OCI-M1 (cell line): ENCODE measurements at places on chromosomes 5 and 9.
A peak's percentile ranks its signal among the peaks of the same experiment; 100 is the strongest.

GRCh38 chr9:121285835-121286687 lies 18.1 kb downstream of the GSN start:
- no peak for DNase-seq

GRCh38 chr9:26537211-26537610 lies 355.4 kb downstream of the CAAP1 start:
- peak; percentile 80 for DNase-seq

- DNase-seq: peak; percentile 17
Measured at GRCh38 chr5:179994583-179995323, 76.8 kb downstream of the RNF130 start.

- no peak for DNase-seq
Measured at GRCh38 chr9:37732086-37732741, 21.4 kb upstream of the TRMT10B start.

GRCh38 chr9:127927988-127928675 lies 2.4 kb downstream of the PIP5KL1 start:
- DNase-seq: no peak

- peak; percentile 73 for DNase-seq
Measured at GRCh38 chr9:131334629-131335367, 45.3 kb downstream of the PLPP7 start.
